ENCODE measurements at places on chromosomes 13 and 19.

GRCh38 chr19:14112051-14112808 is 5.3 kb downstream of the PRKACA start:
- DNase-seq = no peak

DNA sequence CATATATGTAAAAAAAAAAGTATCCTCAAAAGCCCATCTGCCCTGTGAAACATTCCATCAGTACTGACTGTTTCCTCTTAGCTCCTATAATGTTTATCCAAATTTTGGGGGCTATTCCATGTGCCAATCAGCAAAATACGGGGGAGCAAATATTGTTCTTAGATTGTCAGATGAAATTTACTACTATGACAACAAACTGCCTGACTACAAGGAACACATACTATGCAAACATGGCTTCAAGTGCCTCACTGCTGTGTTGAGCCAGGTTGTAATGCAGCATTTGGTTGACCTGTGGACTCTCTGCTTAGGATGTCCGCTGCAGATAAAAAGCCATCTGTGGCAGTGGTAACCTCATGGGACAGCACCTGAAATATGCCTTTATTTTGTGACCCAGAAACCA is 98.2 kb upstream of the SCEL start:
- DNase-seq = no peak

GRCh38 chr13:22897571-22898314 is 283.0 kb upstream of the SGCG start:
- no peak for DNase-seq

DNA sequence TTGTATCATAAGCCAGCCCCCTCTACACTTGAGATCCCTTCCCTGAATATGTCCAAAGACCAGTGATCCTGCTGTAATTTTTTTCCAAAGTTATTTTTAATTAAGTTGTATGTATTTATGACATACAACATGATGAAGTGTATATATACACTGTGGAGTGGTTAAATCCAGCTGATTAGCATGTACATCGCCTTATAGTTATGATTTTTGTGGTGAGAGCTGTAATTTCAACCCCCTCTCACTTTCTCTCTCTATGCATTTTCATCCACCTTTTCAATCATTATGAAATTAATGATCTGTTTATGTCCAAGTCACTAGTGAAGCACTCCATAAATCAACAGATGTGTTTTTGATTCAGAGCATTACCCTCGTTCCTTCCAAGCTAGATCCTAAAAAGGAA is 85.3 kb downstream of the KCTD12 start:
- DNase-seq = no peak

DNA sequence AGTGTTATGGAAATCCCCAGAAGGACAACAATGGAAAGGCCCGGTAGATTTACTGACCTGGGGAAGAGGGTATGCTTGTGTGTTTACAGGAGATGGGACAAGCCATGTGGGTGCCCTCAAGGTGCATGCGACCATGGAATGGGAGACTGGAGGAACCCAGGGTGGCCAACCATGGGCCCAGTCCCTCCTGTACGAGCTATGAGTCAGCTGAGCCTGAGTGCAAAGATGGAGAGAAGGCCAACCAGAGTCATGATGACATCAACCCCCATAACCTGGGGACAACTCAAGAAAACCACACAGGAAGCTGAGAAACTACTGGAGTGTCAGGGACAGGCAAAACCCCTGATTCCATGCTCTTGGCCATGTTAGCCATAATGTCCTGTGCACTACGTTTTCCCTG is 7.8 kb downstream of the ZNF350 start:
- DNase-seq = no peak

- DNase-seq = no peak
Observed at GRCh38 chr13:70384156-70384555, 275.9 kb upstream of the KLHL1 start.

GRCh38 chr19:11767633-11768133 is 883 bp downstream of the ZNF441 start:
- peak; percentile 1 for DNase-seq

DNA sequence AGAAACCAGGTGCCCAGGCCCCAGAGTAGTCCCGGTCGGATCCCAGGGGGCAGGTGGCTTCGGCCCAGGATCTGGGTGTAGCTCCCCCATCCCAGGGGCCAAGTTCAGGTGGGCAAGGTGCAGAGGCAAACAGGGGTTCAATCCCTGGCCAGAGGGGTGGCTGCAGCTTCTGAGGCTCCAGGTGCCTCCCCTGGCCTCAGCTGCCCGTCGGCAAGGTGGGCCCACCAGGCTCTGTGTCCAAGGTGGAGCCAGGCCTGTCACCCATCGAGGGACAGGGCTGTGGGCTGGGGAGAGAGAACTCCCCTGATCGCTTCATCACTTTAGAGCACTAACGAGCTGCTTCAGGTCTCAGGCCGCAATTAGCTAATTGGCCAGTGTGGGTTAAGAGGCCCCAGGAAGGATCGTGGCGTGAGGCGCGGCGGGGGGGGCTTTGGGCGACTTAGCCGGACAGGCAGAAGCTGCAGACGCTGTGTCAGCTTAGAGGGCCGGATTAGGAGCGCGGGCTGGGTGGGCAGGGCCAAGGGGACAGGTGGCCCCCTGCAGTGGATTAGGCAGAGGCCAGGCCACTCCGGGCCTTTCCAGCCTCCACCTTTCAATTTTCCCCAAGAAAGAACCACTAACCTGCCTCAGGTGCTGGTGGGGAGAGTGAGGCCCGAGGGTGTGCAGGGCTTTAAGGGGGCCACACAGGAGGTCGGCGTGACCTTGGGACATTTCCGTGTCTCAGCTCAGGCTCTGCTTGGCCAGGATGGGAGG is 2.8 kb upstream of the RAX2 start:
- no peak for DNase-seq

DNA sequence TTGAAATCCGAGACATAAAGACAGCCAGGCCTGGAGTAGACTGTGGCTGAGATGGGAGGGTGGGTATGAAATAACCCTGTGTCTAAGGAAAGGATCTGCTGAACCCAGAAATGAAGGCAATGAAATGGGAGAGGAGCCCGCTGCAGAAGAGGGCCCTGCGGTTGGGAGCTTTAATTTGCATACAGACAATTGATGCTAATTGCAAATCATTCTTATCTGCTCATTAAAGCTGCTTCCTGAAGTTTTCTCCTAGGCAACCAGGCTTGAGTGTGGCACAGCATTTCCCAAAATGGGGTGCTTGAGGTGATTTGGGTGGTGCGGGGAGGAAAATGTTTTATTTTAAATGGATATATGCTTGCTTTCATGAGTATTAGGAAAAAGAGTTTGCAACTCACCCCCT is 55.4 kb downstream of the DPF1 start:
- no peak for DNase-seq

DNA sequence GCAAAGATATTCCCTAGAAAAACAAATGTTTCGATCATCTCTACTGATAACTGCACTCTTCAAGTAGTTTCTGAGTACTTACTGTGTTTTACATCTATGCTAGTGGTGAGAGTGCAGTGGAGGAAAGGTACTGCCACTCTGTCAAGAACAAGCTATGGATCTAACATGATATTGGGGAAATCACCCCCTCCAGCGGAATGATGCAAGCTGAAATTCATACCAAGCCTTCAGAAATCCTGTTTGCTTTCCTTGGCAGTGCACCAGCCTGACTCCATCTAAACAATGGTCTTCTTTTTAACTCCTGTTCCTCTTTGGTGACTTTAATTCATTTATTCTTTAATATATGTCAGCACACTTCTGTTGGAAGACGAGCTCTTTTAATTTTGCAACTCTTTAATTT is 238.0 kb downstream of the PCDH9 start:
- no peak for DNase-seq

DNA sequence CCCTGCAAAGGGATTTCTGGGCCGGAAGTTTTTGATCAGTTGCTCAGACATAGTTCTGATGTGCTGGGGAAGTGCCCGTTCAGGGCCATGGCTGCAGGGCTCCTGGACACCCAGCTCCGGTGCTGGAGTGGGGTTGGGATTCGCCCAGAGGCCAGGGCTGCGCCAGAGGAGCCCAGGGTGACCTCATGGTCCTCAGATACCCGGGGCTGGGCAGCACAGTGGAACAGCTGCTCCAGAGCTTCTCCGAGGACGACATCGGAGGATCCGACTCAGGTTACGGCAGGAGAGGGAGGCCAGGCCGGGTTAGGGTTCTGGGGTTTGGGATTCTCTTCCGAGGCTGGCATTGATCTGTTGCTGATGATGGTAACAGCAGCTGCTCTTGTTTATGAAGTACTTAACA is 20.9 kb downstream of the CARM1 start:
- no peak for DNase-seq

- no peak for DNase-seq
Observed at GRCh38 chr13:24253520-24254145, 55.7 kb upstream of the C1QTNF9 start.

GRCh38 chr13:109465148-109465547 is 321.2 kb downstream of the IRS2 start:
- DNase-seq = no peak

GRCh38 chr13:85694992-85695391 is 104.2 kb downstream of the SLITRK6 start:
- no peak for DNase-seq

DNA sequence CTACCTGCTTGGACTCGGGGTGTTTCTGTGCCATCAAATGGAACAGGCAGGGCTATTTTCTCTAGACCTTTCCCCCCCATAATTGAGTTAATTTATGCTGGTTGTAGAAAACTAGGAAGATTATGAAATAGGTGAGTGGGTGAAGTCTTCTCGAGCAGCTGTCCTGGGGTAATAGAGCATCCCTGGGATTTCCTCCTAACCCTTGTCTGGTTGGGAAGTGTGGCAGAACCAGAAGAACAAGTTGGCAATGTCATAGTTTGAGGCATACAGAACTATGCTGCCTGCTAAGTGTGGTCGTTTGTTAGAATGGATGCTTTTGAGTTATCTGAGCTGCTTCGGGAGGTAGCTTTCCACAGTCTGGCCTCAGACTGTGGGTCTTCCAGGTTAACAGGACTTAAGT is 3.7 kb downstream of the GATAD2A start:
- no peak for DNase-seq

- DNase-seq = no peak
Observed at GRCh38 chr19:7540761-7541474, 5.4 kb downstream of the PNPLA6 start.

DNA sequence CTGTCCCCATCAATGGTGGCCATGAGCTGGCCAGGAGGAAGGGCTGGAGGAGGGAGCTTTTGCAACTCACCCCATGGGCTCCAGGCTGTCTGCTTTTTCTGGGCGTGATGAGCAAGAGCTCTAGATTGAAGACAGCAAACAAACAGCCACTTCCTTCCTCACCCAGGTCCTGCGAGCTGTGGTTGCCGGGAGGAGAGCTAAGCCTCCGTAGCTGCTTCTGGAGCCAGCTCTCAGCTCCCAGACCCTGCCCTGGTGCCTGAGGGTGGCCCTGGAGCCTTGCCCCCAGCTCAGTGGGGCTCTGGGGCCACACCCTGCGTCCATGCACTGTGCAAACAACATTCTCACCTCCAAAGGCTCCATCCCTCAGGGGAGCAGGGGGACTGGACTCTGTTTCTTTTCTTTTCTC is 6.2 kb downstream of the MYO1F start:
- no peak for DNase-seq

DNA sequence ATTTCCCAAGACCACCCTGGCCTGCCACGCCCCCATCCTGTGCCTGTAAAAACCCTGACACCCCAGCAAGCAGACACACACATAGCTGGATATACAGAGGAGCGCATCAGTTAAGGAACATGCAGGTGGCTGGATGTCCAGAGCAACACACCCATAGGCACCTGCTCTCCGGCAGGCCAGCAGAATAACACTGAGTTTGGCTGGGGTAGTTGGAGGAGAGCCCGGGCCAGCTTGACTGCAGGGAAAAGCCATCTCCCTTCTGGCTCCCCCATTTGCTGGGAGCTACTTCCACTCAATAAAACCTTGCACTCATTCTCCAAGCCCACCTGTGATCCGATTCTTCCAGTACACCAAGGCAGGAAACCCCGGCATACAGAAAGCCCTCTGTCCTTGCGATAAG is 8.9 kb downstream of the RASL11A start:
- no peak for DNase-seq

DNA sequence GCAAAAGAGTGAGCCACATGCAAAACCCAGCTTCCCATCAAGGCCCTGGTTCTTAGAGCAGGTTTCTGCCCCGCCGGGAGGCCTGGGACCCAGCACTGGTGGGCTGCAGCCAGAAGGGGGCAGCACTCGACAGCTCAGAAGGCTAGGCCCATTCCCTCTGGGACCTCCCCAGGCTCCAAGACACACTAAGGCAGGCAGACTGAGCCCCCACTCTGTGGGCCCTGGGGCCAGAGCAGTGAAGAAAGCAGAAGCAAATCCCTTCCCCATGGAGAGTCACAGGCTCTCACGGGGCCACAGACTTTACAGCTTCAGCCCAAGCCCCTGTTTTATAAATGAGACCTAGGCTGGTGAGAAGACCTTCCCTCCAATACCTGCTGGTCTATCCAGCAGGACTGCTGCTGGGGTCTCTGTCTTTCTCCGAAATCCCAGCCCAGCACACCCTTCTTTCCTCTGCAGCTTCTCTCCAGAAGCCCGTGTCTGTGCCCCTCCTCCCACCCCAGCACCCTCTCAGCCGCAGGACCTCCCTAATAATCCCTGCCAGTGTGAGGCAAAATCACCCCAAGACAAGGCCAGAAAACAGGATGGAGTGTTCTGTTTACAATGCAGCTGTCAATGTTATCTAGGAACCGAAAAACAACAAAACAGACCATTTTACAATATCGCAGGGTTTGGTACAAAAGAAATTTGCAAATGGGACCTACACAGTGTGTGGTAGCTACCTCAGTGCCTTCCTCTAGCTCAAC is 109.3 kb downstream of the ABCC4 start:
- DNase-seq = no peak

DNA sequence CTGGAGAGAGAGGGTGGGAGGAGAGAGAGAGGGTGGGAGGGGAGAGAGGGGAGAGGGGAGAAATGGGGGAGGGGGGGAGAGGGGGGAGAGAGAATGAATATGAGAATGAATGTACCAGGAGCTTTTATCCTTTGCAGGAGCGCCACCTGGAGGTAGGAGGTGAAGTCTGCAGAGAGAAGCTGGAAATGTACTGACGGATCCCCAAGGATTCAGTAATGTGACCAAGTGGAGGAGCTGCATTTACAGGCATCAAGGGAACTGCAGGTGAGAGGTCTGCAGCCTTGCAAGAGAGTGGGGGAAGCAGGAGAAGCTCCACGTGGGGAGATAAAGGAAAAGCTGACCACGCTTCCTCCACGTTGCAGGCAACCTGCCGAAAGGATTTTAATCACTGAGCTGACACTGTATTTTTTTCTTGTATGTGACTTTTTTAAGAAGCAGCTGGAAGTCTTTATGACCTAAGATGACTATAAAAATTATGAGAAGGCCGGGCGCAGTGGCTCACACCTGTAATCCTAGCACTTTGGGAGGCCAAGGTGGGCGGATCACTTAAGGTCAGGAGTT is 33.7 kb downstream of the VSTM1 start:
- no peak for DNase-seq

DNA sequence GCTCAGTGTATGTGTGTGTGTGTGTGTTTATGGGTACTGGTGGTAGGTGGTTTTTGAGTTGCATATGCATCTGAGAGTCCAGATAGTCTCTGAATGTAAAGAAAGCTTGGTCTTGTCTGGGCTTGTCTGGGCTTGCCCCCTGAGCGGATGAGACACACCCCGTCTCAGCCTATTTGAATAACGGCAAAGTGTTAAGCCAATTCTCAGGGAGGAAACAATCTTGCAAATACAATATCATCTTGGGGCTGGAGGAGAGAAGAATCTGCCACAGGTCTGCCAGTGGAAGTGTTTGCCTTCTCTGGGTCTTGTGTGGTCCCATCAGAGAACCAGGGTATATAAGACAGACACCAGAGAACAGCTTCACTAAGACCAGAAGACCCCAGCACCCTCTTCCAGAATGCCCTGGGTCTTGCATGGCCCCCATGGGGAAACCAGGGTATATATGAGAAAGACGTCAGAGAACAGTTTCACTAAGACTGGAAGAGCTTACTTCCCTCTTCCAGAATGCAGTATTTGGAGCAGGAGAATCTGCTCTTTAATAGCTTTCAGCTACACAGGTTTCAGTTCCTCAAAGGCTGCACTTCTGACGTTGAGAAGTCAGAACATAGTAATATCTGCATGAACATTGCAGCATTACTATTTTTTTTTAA is 13.3 kb downstream of the CD70 start:
- DNase-seq = no peak

Data from stimulated activated CD4-positive, alpha-beta T cell treated with anti-CD3 and anti-CD28 coated beads, Interleukin-1b, Interleukin-23, amount 100 ng/mL, for 1 hour (primary cell).